ENCODE measurements at places on chromosomes 16 and 17.

DNA sequence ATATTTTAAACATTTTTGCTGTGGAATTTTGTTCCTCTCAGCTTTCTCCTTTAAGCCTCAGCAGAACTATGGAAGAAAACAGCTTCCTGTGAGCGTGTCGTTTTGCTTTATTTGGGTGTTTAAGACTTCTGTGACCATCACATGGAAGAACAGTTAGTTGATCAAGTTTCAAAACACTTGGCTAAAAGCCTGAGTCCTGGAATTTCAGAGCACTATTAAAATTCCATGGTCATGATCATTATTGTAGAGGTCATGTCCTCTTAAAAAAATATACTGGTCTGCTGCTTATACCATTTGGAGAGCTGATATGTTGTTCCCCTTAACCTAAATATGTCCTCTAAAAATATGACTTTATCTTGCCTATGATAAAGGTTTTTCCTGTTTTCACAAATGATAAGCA is 12.6 kb upstream of the CDR2 start:
- DNase-seq = no peak

DNA sequence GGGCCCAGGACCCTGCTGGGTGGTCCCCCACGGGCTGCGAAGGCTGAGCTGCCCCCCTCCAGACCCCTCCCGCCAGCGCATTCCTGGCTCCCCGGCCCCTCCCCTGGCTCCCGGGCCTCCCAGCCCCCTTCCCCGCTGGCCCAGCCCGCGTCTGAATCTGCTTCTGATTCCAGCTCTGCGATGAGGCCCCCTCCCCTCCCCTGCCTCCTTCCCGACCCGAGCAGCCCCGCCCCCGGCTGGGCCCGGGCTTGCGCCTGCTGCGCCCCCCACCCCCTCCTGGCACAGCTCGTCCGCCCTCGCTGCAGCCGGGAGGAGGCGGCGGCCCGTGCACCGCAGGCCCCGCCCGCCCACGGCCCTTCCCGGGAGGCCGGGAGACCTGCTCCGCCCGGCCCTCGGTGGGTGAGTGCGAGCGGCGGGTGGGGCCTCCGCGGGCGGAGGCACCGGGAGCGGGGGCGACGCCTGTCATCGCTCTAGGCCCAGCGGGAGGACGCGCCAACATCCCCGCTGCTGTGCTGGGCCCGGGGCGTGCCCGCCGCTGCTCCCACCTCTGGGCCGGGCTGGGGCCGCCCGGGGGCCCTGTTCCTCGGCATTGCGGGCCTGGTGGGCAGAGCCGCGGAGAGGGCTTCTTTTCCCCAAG is at the start of gene NTN3:
TSS of gene NTN3 (plus strand) at position 282 of the 637 bp plus-strand sequence. CDS start 405 bp downstream, outside the sequence.
- DNase-seq = no peak

DNA sequence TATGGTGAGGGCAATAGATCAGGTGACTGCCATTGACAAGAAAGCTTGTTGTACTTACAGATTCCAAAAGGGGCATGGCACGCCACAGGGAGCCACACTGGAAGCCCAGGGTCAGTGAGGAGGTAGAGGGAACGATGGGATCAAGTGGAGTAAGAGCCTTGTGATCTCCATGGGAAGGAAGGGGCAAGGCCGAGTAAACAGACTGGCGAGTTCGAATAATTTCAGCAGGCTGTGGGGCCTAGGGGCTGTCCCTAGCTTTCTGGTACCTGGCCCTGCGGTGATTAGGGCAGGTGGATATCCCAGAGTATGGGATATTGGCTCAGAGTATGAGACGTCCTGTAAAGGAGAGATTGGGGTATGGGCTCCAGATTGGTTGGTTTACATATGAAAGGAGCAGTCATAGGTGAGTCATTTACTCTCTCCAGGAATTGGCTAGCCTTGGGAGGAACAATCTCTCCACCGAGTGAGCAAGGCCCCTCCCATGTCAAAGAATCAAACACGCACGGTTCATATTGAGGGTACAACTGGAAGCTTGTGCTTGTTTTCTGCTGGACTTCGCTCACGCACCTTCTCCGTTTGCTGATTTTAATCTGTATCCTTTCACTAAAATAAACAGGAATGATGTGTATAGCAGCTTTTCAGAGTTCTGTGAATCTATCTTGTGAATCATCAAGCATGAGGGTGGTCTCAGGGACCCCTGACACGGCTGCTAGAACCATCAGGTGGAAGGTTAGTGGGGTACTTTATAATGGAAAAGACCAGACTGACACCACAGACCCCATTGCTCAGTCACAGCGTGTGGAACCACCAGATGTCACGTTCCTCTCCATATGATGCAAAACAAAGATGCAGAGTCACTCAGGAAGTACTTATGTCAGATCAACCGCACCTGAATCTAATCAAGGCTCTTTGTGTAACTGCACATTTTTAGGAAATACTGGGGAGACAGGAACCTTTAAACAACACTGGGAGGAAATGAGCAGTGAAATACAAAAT is 27.9 kb downstream of the GABARAPL2 start:
- DNase-seq = no peak

DNA sequence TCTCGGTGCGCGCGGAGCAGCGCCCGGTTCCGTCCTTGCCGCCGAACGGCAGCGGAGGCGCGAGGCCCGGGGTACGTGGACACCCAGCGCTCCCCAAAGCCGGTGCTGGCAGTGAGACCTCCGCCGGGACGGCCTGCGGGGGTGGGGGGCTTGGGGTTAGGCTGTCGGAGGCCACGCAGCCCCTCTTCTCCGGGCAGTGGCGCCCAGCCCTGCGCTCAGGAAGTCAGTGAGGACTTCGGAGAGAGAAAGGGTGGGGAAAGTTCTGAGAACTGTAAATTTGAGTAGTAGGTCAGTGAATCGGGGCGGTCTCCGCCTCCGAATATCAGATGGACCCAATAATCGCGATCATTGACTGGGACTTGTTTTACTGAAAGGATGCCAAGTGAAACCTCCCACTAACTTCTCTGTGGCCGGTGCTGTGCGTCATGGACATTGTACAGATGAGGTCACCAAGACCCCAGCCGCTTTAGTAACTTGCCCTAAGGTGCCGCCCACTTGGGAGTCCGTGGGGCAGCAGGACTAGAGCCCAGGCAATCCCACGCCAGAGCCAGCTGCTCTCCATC is 468 bp downstream of the IL4R start:
- no peak for DNase-seq

DNA sequence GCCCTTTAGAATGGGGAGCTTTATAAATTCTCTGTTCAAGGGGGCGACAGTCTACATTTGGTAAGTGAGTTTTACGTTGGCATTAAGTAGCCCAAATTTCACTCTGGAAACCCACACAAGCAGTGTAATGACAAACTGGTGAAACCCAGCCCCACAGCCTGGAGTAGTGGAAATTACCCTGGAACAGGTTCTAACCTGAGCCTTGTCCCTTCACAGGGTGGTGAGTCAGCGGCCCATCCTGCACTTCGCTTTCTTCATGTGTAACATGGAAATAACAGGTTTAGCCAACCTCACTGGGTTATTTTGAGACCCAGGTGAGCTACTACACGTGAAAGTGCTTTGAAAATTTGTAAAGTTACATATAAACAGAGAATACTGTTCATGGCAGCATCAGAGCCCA is 3.5 kb upstream of the TLCD3A start:
- no peak for DNase-seq

- DNase-seq = no peak
These were observed 14.0 kb downstream of the VPS53 start for GRCh38 chr17:700504-701094.

GRCh38 chr17:66345264-66345663 is 42.9 kb downstream of the PRKCA start:
- DNase-seq = no peak

DNA sequence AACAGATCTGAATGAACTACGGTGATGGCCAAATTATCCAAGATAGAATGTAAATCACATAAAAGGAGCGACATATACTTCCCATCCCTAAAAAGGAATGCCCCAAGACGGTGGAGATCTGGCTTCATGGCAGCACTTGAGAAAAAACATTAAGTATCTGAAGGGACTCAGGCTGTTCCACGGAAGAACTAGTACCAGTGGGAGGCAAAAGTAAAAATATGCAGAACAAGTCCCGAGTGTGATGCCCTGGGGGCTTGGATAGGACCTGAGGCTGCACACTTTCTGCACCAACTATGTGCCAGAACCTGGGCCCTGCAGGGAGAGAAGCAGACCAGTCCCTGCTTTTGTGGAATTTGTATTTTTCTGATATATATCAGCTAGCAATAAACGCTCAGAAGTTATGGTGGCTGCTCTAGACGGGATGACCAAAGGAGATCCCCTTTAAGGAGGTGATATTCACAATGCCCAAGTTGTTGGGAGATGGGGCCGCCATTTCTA is 539 bp upstream of the CKLF start:
- no peak for DNase-seq

GRCh38 chr16:82585675-82586074 is 41.1 kb upstream of the CDH13 start:
- no peak for DNase-seq

GRCh38 chr17:78142119-78142861 is 3.9 kb upstream of the C17orf99 start:
- no peak for DNase-seq

DNA sequence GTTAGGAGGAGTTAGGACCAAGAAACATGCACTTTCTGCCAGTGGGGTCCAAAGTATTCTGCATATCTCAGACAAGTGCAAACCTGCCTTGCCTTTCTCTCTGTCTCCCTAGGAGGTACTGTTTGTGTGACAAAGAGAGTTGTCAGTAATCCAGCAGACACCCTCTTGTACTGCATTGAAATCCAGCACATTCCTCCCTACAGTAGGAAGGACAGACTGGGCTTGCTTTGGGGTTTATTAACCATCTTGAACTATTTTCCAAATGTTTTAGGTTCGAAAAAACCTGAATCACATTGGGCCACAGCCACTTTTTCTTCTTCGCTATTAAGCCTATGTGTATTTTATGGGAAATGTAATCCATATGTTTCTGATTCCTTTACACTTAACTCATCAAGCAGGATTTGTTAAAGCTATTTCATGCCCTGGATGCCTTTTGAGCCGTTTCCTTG is 204.2 kb upstream of the KCNJ16 start:
- DNase-seq = no peak

GRCh38 chr16:4556112-4556511 is at the start of gene C16orf96:
C16orf96 (plus strand) TSS chr16:4556340; CDS start chr16:4556490, 150 bp downstream.
- no peak for DNase-seq
